ENCODE measurements at places on chromosomes 6 and 20.

DNA sequence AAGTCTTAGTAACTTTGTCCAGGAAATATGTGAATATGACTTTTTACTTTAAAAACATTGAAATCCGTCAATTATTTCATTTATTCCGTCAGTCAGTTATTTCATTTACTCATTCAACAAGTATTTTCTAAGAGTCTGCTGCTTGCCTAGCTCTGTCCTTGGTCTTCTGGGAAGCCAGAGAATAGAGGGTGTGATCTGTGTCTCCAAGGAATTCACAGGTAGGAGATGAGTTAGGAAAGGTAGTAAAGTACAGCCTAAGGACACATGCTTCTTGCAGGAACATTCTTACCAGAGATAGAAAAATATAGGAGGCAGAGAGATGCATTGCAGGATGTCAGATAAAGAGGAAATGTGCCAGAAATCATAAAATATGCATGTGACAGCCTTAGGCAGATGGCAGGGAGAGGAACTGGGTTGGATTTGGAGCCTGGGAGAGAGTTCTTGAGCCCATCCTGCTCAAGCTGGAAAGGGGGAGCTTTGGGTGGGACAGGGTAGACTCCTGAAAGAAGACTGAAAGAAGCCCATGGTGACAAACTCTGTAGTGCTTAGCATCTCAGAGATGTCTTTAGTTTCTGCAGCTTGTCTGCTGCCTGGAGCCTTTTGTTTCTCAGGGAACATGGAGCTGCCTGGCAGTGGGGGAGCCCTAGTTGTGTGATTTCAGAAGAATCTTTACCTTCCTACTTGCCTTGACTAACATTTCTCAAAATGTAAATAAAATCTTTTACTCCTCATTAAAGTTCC is 3.5 kb downstream of the SH3BGRL2 start:
- DNase-seq = no peak

- DNase-seq = no peak
Observed at GRCh38 chr20:44264287-44264686, 17.2 kb downstream of the GDAP1L1 start.

GRCh38 chr20:44019638-44020335 is 105.1 kb downstream of the TOX2 start:
- no peak for DNase-seq

DNA sequence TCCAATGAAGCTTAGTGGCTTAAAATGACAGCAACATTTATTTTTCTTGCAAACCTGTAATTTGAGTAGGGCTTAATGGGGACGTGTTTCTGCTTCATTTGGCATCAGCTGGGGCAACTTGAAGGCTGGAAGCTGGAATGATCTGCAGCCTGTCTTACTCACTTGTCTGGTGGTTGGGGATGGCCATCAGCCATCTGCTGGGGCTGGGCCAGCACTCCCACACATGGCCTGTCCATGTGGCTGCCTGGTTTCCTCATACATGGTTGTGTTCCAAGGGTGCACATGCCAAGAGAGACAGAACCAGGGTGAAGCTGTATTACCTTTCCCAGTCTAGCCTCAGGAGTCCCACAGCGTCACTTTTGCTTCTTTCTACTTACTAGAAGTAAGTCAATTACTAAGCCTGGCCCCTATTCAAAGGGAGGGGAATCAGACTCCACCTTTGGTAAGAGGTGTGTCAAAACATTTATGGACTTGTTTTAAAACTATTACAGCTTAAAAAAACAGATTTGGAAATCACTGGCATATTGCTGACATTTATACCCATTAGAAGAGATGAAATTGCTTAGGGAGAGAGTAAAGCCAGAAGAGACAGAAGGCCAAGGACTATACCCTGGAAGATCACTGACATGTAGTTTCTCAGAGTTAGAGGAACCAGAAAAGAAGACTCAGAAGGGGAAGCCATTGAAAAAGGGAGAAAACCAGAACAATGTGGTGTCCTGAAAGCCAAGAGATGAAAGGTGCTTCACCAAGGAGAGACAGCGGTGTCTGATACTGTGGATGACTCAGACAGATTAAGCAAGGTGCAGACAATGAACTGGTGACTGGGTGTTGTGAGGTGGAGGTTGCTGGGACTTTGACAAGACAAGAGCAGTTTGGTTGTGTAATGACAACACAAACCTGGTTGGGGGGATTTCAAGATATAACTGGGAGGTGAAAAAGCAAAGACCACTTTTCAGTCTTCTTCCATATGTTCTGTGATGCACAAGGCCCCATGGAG is 345.2 kb downstream of the GJA1 start:
- no peak for DNase-seq

DNA sequence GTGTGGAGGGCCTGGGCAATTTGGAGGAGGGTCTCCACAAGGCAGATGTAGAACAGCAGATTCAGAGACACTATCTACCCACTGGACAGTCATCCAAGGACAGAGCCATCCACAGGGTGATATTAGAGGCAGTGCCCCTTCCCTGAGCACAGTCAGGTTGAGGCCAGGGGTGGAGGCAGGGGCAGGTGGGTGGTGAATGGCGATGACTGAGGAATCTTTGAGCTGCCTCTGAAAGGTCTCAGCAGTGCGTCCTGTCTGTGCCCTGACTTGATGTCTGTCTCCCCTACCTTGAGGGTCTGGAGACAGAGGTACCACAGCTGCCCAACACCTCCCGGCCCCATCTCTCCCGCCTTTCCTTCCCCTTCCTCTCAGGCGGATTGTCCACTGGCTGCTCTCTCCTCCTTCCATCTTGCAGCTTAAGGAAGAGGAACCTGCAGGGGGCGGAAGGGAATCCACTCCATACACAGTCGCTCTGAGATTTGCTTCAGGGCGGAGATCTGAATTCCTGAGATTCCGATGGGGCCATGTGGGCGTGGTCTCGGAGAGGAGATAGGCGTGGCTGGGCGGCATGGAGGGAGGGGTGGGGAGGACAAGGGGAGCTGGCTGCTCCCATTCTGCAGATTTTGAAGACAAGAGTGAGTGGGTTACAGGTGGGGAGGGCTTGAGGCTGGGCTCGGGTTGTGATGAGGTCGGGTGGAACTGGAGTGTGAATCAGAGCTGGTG is 1.7 kb downstream of the MUCL3 start:
- DNase-seq = no peak

- DNase-seq = no peak
Observed at GRCh38 chr6:139711804-139712585, 337.5 kb upstream of the CITED2 start.

GRCh38 chr20:35991142-35991771 is 22.9 kb downstream of the CNBD2 start:
- DNase-seq = no peak

GRCh38 chr6:113697632-113698410 is 159.3 kb upstream of the MARCKS start:
- DNase-seq = no peak

- DNase-seq = peak; percentile 5
Observed at GRCh38 chr6:32668226-32668747, 1.8 kb upstream of the HLA-DQB1 start.

DNA sequence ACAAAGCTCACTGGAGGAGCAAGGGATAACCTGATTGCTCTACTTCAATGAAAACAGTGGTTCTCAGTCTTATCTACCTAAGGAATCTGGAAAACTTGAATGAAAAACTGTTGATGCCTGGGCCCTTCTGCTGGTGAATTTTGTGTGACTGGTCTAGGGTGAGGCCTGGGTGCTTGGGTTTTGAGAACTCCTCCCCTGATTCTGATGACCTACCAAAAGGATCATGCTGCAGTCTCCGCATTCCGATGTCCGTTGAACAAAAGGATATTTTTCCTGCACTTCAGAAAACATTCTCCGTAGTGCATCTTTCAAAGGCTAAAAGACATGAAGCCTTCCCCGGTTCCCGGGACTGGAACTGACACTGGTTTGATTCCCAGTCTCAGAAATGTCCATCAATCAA is 157.9 kb downstream of the SYNDIG1 start:
- no peak for DNase-seq

All from stimulated activated CD4-positive, alpha-beta T cell treated with anti-CD3 and anti-CD28 coated beads, Interleukin-12 subunit alpha, Interleukin-12 subunit beta, amount 100 ng/mL, for 4 hours (primary cell).